Muscle of back (tissue), 13 donors: ENCODE measurements at places on chromosomes 1 and 21. TPM values are rescaled to one million over a fixed set of nuclear protein-coding genes. Genes with fewer than 3 reads are reported as not detected.

DNA sequence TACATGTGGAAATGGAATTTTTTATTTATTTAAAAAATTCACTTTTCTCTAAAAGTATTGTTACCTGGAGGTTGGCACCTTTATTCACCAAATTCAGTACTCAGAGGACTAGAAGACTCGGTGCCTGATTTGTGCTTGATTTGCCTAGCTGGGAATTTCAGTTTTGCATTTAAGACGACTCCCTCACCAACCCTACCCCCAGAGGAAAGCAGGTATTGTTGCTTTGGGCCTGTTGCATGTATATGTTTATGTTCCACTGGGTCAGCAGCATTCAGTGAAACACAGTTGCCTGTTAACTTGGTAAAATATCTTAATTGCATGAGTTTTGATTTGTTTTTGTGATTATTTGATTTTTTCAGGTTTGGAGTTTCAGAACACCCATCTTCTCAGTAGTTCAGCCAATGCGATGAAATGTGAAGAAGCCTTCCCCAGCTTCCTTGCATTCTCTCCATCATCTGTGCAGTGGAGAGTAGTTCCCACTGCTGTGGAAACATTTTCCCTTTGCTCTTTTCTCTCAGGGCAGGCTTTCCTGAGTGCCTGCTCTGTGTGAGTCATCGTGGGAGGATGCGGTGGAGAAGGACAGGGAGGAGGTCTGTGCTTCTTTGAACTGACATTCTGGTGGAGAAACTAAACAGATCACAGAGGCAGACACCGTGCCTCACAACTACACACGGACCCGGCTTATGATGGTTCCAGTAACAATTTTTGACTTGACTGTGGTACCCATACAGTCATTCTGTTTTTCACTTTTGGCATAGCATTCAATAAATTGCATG is 6.4 kb downstream of the ADARB1 start:
- DNase-seq, result no peak

DNA sequence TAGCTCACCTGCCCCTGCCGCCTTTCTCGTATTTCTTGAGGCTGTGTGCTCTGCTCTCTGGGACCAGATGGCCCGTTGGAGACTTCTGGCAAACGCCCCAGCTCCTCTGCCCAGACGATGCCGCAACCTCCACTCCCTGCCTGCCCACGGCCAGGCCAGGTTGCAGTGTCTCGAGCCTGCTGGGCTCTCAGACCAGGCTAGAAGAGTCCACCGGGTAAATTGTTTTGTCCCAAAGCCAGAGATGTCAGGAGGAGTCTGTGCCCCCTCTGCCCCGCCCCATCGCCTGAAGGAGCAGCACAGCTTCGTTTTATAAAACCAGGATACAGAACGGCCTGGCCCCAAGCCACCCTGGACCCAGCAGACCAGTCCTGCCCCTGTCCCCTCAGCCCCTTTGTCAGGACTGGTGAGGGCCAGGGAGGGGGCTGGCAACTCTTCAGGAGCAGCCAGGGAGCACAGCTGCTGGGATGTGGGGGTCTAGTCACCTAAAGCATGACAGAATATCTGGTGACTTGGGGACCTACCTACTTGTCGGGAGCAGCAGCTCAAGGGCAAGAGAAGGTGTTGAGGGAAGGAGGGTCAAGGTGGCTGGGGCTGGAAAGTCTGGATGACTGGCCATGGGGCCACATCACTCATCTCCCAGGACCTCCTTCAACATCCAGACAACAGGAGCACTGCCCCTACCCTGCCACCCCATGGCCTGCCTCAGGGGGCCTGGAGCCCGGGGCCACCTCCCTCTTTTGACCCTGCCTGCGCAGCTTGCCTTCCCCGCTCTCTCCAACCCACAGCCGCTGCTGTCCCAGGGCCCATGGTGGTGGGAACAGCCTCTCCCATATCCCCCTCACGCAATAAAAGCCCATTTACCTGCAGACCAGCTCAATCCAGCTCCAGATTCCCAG is 33.9 kb upstream of the LBR start:
- no peak for DNase-seq

The ATP6V1G3 gene
- polyA plus RNA-seq, result not detected

- no peak for DNase-seq
These were observed 29.5 kb upstream of the DIP2A start for GRCh38 chr21:46428987-46429710.

- DNase-seq, result no peak
These were observed 171.6 kb downstream of the S1PR1 start for GRCh38 chr1:101408212-101409042.

The SPRR2A gene
- not detected for polyA plus RNA-seq

- DNase-seq, result no peak
These were observed 40.1 kb upstream of the LRRC8D start for GRCh38 chr1:89780721-89781120.

GRCh38 chr21:36767096-36767495 is 68.2 kb downstream of the SIM2 start:
- DNase-seq, result no peak

- DNase-seq, result no peak
These were observed 130.0 kb downstream of the HS2ST1 start for GRCh38 chr1:87044424-87044823.

DNA sequence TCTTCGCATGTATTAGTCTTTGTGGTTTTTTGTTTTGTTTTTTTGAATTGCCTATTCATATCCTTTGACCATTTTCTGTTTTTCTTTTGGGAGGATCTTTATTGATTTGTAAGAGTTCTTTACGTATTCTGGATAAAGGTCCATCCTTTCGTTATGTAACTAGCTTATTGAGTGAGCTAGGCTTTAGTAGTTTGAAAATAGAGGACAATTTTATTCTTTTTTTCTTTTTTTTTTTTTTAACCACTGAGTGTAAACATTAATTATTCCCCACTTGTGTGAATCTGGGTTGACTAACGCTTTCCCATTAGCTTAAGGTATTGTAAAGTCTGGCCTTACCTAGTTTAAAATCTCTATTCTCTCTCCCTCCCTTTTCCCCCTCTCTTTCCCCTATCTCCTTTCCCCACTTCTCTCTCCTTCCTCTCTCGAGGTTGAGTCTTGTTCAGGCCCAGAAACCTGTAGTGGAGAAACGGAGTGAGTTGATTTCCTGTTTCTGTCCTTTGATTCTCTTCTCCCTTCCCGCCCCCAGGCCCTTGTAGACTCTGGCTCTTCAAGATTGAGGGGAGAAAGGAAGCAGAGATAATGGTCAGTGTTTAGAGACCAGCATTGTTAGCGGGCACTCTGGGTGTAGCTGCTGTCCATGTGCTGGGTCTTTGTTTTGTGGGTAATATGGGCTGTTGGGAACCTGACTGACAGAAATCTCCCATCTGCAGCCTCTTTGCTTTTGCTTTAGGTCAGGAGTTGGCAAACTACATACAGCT is 1.5 kb downstream of the MORC3 start:
- DNase-seq, result peak; percentile 64

The TTC39A gene
- 3.4 TPM for polyA plus RNA-seq

GRCh38 chr1:109632671-109633346 is 13.2 kb downstream of the AMPD2 start:
- peak; percentile 71 for DNase-seq

DNA sequence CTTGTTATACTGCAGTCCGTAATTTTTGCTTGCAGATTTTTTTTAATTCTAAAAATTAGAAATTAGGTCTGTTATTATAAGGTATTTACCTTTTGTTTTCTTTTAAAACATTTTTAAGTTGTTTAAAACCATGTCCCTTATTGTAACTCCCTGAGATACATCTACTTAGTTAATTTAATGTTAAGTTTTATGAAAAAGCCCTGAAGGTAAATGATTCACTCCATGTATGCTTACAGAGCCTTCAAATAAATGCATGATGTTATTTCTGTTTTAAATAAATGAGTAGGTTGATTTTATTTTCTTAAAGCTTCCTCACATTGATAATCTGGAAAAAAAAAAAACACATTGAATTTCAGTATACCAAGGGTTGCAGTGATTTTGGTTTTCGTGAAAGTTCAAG is 7.5 kb downstream of the SRSF11 start:
- DNase-seq, result no peak

- no peak for DNase-seq
These were observed 13.8 kb downstream of the UBE4B start for GRCh38 chr1:10046356-10047085.

- no peak for DNase-seq
These were observed 3.7 kb upstream of the RHEX start for GRCh38 chr1:206049293-206049692.

DNA sequence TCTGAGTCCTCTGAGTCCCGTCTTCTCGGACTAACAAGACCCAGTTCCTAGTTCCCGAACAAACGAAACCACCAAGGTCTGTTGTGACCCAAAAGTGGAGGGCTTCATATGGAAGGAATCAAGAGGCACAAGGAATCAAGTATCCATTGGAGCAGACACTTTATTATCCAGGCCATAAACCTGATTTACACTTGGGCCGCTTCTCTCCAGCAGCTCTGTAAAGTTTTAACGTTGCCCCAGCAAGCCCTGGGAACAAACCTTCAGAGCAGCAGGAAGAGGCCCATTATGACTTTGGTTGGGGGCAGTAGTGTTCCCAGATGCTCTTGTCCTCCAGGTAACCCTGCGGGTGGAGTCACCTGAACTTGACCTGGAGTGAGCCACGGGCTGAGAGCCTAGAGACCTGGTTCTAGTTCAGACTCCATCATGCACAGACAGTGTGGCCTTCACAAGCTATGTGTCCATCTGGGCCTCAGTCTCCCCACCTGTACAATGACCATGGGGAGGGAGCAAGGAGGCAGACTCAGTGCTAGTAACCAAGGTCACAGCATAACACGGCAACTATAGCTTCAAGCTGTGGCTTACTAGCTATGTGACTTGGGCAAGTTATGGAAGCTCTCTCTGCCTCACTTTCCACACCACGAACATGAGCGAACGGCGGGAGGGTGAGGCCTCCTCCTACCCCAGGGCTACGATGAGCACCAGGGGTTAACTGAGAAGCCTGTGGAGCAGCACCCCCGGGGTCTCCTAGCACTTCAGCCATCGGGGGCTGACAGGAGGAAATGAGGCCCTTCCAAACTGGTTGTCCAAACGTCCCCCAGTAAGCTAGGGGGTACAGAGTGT is 95.7 kb downstream of the GLIS1 start:
- no peak for DNase-seq

DNA sequence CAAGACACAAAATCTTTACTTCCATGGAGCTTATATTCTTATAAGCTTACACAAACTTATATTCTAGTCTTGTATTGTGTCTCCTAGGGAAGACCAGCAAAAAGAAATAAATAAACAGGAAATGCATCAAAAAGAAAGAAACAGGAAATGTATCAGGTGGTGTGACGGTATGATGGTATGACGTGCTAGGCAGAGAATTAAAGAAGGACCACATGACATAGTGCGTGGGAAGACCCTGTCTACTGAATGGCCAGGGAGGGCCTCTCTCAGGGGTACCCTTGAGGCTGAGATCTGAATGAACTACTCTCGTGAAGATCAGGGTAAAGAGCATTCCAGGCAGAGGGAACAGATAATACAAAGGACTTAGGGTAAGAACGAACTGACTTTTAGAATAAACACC is 15.6 kb upstream of the WDR26 start:
- no peak for DNase-seq

The CFHR5 gene
- polyA plus RNA-seq, result not detected

GRCh38 chr1:53130878-53131589 is 11.4 kb downstream of the SLC1A7 start:
- no peak for DNase-seq

GRCh38 chr1:85611856-85612255 is 31.3 kb downstream of the CCN1 start:
- peak; percentile 59 for DNase-seq
